ENCODE measurements at places on chromosomes 7 and 10.

DNA sequence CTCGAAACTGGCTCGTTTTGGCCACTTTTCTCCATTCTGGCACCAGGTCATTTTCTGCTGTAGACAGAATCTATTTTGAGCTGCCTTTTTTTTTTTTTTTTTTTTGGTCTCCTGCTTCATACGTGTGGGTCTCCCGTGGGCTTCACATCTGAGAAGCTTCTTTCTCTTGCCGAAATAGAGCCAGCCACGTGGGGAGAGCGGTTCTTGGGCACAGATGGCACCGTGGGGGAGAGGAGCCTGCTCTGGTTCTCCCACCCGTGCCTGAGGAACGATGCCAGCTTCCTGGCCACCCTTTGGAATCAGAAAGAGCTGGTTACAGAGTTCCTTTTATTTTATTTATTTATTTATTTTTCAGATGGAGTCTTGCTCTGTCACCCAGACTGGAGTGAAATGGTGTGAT lies 48.7 kb upstream of the OCM2 start:
- no peak for ATAC-seq

DNA sequence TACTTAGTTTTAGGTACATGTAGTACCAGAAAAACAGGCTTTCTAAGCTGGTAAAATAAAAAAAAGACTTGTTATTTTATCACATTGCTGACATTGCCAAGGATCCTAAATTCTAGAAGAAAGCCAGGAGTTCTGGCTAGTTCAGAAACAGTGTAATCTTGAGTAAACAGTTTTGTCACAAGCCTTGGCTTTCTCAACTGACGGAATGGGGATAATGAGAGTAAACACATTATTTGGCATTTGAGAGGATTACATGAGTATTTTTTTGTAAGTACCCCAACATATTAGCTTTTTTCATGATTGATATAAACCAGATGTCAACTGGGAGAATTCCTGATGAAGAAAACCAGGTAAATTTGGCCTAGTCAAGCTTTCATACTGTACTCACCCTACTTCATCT lies 269.8 kb downstream of the SORCS1 start:
- no peak for ATAC-seq

GRCh38 chr10:132328738-132329137 lies 3.3 kb upstream of the LRRC27 start:
- ATAC-seq: no peak

DNA sequence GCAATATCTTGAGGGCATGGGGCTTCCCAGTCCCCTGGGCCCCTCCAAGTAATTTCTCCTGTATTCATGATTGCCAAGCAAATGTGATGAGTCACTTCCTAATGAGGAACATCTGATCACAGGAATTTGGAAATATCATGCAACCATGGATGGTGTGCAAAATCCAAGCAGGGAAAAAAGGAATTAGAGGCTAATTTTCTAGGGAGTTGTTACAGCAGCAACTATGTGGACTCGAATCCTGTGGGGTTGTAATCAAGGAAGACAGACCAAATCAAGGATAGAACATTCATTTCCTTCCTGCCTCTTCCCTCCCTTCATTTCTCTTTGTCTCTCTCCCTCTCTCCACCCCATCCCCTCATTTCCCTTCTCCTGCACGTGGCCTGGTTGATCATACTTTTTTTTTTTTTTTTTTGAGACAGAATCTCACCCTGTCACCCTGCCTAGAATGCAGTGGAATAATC lies 23.9 kb upstream of the AGFG2 start:
- ATAC-seq: no peak

DNA sequence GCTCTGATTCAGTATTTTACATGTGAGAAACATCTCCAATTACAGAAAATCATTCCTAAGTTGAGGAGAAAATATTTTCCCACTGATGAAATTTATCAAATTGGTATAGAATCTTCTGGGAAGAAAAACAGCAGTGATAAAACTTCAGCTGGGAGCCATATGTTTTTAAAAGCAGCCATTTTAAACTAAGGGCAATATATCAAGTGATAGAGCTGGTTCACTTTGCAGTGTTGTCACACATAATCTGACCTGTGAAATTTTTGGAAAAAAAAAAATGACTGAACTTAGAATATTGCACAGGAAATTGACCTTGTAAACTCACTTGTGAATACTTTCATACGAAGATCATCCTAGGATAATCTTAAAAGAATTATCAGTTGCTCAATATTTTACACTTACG lies 10.5 kb upstream of the EZH2 start:
- ATAC-seq: no peak

- peak; percentile 87 for ATAC-seq
Observed at GRCh38 chr7:16609842-16610450, 35.6 kb downstream of the ANKMY2 start.

DNA sequence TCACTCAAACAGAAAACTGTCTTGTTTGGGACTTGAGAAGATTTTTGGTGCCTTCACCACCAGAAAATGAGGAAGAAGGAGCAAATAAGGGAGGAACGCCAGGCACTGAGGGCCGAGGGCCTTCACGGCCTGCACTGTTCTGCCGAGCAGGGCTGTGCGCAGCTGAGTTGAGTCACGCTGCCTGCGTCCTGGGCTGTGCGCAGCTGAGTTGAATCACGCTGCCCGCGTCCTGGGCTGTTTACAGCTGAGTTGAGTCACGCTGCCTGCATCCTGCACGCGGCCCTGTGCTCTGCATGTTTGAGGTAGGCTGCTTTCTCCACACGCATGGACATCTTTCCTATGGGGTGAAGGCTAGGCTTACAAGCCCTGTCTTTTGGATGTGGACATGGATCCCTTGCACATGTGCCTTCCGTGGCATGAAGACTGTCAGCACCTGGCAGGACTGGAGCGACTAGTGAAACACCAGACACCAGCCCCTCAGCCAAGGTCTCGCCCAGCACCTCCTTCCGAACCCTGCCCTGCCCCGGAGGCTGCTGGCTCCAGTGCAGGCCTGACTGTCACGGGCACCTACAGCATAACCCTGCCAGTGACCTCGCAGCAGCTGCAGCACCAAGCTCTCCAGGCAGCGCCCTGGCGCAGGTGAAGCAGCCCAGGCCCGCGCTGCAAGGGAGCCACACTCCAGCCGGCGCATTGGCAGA lies 96.7 kb downstream of the HTR5A start:
- no peak for ATAC-seq
